ENCODE measurements at places on chromosomes 5 and 9.

- DNase-seq = no peak
Measured at GRCh38 chr5:174503461-174504265, 220.7 kb upstream of the MSX2 start.

GRCh38 chr5:95879661-95880060, 57.1 kb upstream of the GLRX start:
- no peak for DNase-seq

GRCh38 chr5:87526131-87526530, 113.4 kb upstream of the CCNH start:
- no peak for DNase-seq

- DNase-seq = no peak
Measured at GRCh38 chr5:4518903-4519672, 621.0 kb upstream of the ADAMTS16 start.

DNA sequence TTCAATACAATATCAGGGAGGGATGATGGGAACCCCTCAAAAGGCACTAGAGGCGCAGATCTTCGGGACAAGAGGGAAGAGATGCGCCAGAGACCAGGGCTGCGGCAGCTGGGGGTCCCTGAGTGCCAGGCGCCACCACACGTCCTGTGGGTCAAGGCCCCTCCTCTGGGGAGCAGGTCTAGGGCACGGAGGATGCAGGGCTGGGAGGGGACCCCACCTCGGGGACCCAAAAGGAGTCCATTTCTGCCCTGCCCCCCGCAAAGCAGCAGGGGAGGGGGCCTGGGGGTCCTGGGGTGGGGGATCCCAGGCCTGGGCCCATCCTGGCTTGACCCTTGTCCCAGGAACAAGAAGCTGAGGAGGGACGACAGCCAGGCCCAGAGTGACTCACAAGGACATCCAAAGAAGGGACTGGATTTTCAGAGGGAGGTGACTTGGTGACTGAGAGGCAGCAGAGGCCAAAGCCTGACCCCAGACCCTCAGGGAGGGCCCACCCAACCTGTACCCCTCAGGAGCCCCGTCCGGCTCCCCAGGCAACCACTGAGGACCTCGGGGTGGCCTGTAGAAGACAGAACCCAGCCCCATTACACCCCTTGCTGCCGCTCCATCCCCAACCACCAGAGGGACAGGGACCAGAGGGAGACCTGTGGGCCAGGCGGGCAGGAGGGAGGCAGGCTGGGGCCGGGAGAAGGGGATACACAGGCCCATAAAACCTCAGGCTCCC, 54.2 kb downstream of the LRSAM1 start:
- no peak for DNase-seq

GRCh38 chr5:167488371-167488770, 803.1 kb upstream of the WWC1 start:
- no peak for DNase-seq

- DNase-seq = no peak
Measured at GRCh38 chr5:160370713-160371034, 248 bp upstream of the C1QTNF2 start.

- no peak for DNase-seq
Measured at GRCh38 chr9:107249131-107249533, 33.9 kb upstream of the RAD23B start.

DNA sequence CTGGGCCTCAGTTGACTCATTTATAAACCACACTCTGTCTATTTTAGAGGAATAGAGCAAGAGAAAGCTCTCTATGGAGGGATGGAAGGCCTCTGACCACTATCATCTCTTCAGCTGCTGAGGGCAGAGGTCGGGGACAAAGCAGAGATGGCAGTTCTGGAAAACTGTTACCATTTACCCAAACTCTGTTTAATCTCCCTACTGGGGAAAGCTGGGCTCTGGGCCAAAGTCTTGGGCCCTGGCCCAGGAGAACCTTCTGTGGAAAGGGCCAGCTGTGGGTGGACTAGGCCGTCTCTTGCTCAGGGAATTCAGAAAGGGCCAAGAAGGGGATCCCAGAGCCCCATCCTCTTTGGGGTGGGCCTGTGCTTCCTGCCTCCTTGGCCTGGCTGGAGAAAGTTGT, 100.0 kb downstream of the PSD2 start:
- no peak for DNase-seq

- DNase-seq = no peak
Measured at GRCh38 chr5:51487952-51488351, 104.7 kb downstream of the ISL1 start.

DNA sequence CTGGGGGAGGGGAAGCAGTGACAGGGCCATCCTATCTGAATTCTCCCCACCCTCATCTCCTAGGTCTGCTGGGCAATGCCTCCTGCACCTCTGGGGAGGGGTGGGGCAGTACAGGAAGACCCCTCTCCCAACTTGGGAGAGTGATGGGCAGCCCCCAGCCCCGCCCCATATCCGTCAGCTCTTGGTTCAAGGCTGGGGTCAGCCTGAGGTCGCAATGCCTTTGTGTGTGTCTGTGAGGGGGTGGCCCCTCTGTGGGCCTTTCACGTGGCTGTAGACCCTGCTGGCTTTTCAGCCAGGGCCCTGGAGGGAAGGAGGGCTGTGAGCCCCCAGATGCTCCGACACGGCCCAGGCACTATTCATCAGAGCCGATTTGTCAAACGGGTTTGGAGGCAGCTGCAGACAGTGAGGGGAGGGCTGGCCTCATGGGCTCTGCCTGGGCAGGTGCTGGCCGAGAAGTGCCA, 49.5 kb upstream of the RNU6ATAC start:
- DNase-seq = no peak

DNA sequence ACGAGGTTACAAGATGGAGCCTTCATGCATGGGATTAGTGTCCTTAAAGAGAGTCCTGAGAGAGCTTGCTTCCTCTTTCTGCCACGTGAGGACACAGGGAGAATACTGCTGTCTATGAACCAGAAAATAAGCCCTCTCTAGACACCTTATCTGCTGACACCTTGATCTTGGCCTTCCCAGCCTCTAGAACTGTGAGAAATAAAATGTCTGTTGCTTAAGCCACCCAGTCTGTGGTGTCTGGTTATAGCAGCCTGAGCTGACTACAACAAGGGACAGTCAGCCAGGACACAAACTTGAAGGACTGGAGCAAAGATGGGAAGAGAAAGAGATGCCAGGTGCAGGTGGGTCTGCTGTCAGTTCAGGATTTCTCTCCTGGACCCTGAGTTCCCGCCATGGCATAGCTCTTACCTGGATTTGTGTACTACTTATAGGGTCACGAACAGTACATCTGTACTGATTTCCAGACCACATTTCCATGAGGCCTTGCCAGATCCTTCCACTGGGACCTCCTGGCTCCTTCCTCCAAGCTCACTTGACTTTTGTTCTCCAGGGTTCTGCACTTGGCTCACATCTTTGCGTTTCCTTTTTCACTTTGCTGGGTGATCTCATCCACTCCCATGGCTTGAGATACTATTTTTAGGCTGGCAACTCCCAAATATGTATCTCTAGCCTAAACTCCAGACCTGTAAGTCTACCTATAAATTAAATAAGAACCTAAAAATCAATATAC, 44.9 kb upstream of the LIFR start:
- no peak for DNase-seq

DNA sequence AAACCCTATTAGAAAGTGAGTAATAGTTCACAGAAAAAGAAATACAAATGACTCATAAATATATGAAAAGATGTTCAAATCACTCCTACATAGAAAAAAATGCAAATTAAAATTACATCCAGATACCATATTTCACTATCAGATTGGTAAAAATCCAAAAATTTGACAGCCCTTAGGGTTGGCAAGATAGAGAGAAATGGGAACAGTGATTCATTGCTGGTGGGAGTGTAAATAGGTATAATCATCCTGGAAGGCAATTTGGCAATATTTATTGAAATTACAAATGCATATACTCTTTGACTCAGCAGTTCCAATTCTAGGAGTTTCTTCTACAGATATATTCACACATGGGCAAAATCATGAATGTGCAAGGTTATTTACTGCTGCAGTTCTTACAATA, 273.5 kb downstream of the NR2F1-AS1 start:
- no peak for DNase-seq

- no peak for DNase-seq
Measured at GRCh38 chr5:65742565-65743231, 20.7 kb downstream of the NLN start.

DNA sequence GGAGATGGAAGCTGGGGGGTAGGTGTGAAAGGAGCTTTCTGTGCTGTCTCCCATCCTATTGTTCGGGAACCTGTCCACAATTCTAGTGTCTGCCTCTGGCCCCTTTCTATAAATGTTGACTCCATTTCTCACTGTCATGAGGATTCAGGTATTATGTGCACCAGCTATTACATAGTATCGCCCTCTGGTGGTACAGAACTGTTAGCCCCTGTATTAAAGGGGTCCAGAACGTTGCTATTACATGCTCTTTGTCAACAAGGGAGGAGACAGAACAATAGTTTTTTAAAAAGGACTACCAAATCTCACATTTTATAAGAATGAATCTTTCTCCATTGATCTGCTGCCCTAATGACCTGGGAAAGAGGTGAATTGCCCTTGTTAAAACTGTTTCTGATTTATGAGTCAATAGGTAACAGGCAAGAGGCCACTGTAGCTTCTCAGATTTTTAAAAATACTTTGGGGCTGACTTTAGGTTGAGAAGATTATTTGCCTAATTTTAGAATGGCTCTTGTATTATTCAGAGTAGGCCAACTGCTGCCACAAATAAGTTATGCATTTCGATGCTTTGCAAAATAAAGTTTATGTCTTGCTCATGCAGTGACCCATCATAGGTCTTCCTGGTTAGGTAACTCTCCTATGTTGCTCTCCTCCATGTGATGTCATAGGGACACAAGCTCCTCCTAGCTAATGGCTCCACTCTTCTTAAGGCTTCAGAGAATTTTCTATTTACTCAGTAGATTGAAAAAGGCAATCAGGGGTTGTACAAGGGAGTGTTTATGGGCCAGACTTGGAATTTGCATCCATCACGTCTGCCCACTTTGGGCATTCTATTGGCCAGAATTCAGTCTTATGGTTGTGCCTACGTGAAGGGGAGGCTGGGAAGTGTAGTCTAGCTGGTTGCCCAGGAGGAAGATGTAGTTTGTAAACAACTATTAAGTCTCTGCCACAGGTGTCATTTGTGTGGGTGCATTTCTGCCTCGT, 20.8 kb downstream of the DCANP1 start:
- peak; percentile 57 for DNase-seq

- DNase-seq = no peak
Measured at GRCh38 chr9:110521206-110521605, 58.3 kb downstream of the SVEP1 start.

DNA sequence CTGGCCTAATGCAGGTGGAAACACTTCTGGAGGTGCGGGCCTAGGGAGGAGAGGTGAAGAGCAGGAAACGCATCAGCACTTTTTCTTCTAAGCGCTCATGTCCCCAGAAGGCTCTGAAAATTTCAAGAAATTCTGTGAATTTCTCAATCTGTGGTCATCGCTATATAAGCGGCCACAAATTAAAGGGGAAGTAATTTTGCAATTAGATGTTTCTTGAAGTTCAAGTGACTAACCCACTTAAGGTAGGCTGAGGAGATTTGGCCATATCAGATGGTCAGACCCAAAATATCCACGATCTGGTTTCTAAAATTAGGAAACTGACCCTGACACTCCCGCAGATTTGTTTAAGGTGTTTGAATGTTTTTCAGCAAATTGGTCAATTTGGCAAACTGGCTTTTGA, 16.6 kb upstream of the HMGCR start:
- no peak for DNase-seq

GRCh38 chr9:127796852-127797370, 5.8 kb upstream of the FPGS start:
- DNase-seq = no peak

GRCh38 chr9:114034196-114034595, 43.9 kb downstream of the AMBP start:
- no peak for DNase-seq

GRCh38 chr5:55998966-55999365, 4.2 kb upstream of the IL6ST start:
- no peak for DNase-seq

GRCh38 chr5:22614486-22615094, 238.6 kb downstream of the CDH12 start:
- DNase-seq = no peak

DNA sequence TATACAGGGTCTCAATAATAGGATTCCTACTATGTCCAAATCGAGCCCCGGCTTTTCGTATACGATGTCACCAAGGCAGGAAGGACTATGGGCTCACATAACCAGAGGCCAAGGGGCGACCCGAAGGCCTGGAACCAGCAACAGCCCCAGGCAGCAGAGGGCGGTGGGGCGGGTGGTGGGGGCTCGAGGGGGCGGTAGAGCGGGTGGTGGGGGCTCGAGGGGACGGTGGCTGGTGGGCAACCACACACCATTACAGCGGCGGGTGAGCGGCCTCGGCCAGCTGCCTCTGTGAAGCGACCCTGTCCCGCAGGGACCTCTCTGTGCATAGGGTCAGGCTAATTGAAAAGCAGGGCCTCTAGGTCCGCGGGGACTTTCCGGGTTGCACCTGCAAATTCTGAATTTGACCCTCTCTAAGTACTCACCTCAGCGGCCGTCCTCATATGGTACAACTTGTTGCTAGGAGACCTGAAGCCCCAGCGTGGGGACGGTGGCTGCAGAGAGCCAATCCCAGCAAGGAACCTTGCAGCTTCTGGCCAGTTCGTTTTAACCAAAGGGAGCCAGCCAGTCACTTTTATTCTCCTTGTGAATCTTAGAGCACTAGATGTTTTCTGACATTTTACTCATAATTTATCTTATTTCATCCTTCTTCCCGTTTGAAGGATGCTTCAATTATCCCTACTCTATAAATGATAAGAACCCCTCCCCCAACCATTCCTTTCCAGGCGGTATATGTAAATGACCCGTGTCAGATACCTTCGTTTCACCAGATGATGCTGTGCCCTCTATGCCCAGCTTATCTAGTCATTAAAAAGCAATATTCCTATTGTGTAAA, at the start of gene NME5:
NME5 (minus strand) TSS at position 480 of the 832 bp plus-strand sequence. CDS start 648 bp downstream, outside the sequence.
- no peak for DNase-seq

GRCh38 chr9:18002718-18003438, 424.0 kb downstream of the SH3GL2 start:
- DNase-seq = no peak

DNA sequence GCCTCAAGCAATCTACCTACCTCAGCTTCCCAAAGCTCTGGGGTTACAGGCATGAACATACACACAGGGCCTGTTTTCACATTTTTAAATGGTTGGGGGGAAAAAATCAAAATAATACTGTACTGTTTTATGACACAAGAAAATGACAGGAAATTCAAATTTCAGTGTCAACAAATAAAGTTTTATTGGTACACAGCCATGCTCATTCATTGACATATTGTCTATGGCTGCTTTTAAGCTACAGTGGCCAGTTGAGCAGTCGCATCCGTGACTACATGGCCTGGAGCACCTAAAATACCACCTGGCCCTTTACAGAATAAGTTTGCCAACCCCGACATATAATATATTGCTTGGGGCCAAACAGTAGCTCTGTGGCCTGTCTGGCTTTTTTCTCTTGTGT, 56.4 kb upstream of the GGTA1 start:
- no peak for DNase-seq

GRCh38 chr5:568061-568781, 43.9 kb upstream of the CEP72 start:
- no peak for DNase-seq

DNA sequence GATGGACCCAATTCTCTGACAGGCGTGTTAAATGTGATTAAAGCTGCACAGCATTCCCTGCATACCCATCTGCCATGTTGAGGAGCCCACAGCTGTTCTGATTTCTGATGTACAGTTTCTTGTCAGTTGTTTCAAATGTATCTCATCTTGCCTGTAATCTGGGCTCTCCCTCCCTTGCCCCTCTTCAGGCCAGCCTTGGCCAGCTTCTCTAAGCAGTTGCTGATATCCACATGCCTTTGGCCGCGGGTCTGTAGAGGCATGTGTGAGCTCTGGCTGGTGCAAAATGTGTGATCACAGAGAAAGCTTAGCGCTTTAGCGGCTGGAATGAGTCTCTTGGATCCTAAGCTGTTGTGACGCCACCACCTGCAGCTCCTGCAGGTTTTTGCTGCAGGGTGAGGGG, 332.0 kb downstream of the MLLT3 start:
- no peak for DNase-seq
